ENCODE measurements at places on chromosomes 5 and 9.

GRCh38 chr9:121613009-121613752, 38.3 kb upstream of the DAB2IP start:
- no peak for DNase-seq

DNA sequence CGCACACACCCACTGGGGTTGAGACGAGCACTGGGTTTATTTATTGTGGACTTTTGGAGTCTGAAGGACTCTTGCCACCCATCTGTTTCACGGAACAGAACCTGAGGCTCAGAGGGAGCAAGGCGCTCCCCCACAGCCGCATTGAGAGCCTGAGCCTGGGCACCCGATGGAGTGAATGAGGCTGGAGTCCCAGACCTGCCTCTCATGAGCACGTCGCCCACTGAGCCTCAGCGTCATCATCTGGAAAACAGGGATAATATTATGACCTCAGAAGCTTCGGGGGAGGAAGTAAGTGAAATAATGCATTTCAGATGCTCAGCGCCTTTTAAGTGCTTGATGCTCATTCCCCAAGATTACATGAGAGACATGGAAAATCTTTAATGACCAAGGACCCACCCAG, 5.5 kb downstream of the NEK6 start:
- no peak for DNase-seq

- no peak for DNase-seq
Observed at GRCh38 chr9:129571298-129572051, 49.4 kb downstream of the C9orf50 start.

DNA sequence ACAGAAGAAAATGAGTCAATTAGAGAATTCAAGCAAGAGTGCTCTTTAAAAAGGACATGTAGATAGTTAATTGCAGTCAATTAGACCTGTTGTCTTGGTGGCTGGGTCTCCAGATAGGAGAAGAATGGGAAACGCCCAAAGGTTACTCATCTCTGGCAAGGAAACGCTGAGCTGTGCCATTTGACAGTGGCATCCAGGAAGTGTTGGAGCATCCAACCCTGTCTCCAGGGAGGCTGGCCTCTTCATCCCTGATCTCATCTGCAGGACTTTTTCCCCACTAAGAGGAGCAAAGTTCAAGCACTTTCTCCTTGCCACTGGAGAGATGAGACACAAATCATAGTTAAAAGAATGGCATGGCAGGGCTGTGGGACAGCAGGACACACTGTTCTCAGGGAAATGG, 111.7 kb upstream of the MSX2 start:
- DNase-seq: no peak

GRCh38 chr9:32251539-32251938, 132.9 kb upstream of the ACO1 start:
- peak; percentile 34 for DNase-seq
